ENCODE measurements at places on chromosomes 4 and X.

DNA sequence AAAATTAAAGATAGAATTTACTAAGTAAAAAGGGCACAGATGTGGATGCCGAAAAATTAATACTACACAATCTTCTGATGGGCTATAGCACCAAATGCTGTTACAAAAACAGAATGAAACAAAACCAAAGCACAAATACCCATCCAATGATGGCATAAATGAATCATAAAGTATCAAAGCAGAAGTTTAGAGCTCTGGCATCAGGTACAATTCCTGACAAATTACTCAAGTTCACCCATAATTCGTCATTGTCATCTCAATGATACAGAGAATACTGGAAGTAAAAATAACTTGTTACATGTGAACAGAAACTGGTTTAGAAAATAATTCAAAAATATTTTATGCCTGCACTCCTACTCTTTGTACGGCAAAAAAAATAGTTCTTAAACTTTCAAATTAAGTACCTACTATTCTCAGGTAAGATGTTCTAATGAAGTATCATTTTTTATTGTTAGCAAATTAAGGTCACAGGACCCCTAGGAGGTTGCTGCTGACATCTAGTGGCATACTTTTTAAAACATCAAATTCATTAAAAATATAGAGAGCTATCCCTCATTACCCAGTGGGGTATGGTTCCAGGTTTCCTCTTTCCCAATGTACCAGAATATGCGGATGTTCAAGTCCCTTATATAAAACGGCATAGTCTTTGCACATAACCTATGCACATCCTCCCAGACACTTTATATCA, 126.1 kb downstream of the INPP4B start:
- DNase-seq, result no peak

DNA sequence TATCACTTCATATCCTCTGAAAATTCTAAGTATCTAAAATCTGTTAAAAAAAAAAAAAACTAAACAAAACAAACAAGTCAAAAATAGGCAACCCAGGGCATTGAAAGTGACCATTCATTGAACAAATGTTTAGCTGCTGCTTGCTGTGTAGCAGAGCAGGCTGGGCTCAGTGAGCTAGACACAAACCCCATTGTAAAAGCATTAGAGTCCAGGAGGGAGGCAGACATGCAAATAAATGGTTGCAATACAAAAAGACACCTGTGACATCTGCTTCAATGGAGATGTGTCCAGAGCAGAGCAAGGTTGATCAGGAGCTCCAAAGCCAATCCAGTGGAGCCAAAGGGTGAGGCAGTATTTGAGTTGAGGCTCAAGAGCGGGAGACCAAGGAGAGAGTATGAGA, 267.3 kb upstream of the GATB start:
- DNase-seq, result no peak

- DNase-seq, result no peak
These were observed 62.8 kb downstream of the SHISA3 start for GRCh38 chr4:42460043-42460442.

DNA sequence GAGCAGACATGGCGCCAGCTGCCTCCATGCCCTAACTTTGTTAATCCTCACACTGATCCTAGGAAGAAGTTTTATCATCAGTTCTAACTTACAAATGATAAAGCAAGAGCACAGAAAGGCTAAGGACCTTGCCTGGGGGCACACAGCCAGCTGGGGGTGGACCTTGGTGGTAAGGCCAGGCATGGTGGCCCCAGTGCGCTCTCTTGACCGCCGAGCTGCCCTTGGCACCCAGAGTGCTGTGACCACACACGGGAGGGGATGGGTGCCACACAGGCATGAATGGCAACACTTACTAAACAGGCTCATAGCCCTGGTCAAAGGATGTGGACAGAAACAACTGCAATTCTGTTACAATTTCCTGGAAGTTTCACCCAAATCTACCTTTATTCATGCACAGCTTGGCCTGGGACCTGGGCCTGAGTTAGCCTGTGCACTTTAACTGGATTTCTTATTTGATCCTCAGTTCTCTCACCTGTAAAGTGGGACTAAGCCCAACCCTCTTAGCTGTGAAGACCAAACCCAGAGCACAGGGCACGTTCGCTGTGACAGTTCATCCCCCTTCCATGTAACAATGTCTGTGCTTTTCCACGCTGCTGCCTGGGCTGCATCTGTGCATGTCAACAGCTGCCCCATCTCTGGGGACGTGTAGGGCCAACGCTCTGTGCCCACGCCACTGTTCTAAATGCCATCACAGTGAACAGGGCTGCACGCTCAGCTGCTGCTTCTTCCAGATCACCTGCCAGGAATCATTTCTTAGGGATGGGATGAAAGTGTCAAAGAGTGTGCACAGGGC, 44.8 kb downstream of the ACOX3 start:
- no peak for DNase-seq

DNA sequence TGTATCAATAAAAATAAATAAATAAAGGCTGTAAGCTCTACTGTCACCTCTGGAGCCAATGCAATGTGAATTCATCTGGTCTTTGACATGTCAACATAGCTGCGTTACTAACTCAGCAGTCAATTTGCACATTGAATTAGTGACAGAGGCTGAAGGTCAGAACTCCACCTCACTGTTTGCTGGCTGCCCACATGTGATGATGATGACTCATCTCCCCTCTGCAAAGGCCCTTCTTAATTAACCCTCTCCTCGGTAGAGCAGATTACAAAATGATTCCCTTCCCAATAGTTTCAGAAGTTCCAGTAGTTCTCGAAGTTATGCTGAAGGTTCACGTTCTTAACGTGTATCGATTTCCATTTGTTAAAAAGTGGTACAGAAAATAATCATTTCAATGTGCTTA, 1626.0 kb upstream of the TENM3 start:
- DNase-seq, result no peak

GRCh38 chrX:13515211-13515930, 54.0 kb upstream of the EGFL6 start:
- no peak for DNase-seq

DNA sequence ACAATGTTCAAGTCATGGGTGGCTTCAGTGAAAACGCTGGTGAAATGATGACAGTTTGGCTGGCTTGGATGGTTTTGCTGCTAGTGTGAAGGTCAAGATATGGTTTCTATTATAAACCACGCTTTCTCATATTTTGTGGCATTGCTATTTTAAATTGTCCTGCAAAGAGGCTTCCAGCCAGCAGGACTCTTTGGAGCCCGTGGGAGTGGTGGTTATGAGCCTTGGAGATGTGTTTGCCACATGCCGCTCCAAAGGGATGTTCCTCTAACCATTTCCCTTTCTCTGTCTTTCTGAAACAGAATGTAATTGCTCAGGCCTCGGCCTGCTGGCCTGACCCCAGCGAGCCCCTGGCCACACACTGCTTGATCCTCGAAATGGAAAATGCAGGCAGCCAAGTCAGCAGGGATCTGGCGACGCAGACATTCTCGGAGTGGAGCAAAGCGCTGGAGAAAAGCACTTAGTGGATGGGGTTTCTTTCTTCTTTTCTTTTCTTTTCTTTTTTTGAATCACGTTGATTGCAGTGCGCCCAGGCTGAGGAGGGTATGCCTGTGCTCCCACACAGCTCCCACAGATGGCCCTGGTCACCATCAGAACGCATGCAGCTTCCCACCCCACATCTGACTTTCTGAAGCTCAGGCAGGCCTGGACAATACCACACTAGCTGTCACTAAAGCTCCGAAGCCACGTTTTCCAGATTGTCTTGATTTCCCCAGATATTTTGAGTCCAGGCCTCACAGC, 114.0 kb downstream of the ENPP6 start:
- DNase-seq, result no peak

DNA sequence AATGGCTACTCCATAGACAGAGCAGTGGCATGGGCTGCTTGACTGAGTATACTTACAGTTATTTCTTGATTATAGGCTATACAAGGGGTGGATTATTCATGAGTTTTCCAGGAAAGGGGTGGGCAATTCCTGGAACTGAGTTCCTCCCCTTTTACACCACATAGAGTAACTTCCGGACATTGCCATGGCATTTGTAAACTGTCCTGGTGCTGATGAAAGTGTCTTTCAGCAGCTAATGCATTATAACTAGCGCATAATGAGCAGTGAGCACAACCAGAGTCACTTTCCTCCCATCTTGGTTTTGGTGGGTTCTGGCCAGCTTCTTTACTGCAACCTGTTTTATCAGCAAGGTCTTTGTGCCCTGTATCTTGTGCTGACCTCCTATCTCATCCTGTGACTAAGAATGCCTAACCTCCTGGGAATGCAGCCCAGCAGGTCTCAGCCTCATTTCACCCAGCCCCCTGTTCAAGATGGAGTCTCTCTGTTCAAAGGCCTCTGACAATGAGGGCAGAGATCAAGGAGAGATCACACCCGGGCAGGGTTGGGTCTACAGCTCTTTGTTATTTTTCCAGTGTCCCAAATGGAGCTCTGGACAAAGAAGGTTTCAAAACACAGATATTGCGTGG, 468.4 kb upstream of the PRKX start:
- DNase-seq, result no peak

DNA sequence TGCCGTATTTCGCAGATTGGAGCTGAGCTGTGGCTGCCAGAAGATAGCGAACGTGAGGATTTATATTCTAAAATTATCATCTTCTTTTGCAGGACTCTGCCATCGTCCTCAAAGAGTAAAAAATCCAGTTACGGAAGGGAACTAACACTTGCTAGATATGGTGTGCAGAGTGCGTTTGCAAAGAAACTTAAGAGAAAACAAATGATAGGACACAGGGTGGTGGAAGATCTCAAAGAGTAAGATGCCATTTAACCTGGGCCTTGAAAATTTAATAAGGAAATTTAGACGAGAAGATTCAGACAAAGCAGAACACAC, 566 bp downstream of the LARP7 start:
- DNase-seq, result no peak

DNA sequence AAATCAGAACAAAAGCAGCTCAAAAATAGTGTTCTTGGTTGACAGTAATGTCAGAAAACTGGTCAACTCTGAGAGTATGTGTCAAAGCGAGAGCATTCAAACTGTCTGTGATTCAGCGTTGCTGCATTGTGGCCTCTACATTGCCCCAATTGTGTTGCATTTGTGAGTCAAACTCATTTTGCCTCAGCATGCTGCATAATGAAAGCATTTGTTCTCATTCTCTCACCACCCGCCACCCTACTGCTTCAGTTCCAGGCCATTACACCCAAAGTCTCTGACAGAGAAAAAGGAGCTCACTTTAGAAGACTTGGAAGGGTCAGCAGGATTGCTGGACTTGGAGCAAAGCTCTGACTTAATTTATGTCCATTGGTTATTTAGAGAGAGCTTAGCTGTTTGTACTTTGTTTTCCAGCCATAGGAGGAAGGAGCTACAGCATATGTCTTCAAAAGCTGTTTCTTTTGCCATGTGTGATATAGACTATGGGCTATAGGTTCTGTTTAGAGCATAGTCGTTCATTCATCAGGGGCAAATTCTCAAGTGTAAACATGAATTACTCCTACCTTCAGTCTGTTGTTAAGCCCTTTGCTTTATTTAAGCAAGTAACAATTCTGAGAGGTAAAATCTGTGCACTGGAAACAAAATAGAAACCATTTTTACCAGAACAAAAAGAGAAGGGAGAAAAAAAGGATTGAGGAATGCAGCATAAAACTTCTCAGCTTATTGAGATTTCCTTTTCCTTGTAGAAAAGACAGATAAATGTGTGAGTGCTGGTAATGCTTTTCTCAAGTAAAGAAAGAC, 153.4 kb upstream of the ANK2 start:
- DNase-seq, result no peak
